ENCODE measurements at places on chromosomes 1 and 21. TPM values are rescaled to one million over a fixed set of nuclear protein-coding genes. Genes with fewer than 3 reads are reported as not detected.
A peak's percentile ranks its signal among the peaks of the same experiment; 100 is the strongest.

CASQ2 gene
- not detected for polyA plus RNA-seq

GRCh38 chr21:26842974-26843932 lies 2.0 kb downstream of the ADAMTS1 start:
- peaks cover 37% of the 10 kb centered on the region for H3K36me3 ChIP-seq
- H3K4me3 ChIP-seq, result peak overlapping the region; percentile 98
- peak; percentile 75 for DNase-seq
- peaks cover 31% of the 10 kb centered on the region for H3K27me3 ChIP-seq
- peaks cover 71% of the 10 kb centered on the region for H3K4me1 ChIP-seq

DNA sequence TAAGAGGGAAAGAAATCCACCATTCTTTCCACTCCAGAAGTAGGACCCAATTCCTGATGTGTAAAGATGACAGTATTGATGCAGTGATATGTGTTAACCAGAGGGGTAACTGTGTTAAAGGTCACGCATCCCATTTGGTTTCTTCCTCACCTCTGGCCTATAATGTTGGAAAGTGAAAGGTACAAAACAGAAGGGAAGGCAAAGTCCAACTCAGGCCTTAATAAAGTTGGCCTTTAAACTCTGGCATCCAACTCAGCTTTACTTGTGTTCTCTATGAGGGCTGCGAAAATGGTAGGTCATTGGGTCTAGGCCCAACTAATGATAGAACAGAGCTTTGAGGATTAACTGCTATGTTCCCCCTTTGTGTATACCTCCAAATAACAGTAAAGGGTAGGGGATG lies 17.9 kb downstream of the CYP2J2 start:
- no peak overlapping the region for H3K4me3 ChIP-seq
- peaks cover 4% of the 10 kb centered on the region for H3K27me3 ChIP-seq

GRCh38 chr1:203129501-203130231 lies 2.1 kb downstream of the ADORA1 start:
- peaks cover 20% of the 10 kb centered on the region for H3K27me3 ChIP-seq
- no peak overlapping the region for H3K27ac ChIP-seq
- no peak overlapping the region for H3K4me3 ChIP-seq

DNA sequence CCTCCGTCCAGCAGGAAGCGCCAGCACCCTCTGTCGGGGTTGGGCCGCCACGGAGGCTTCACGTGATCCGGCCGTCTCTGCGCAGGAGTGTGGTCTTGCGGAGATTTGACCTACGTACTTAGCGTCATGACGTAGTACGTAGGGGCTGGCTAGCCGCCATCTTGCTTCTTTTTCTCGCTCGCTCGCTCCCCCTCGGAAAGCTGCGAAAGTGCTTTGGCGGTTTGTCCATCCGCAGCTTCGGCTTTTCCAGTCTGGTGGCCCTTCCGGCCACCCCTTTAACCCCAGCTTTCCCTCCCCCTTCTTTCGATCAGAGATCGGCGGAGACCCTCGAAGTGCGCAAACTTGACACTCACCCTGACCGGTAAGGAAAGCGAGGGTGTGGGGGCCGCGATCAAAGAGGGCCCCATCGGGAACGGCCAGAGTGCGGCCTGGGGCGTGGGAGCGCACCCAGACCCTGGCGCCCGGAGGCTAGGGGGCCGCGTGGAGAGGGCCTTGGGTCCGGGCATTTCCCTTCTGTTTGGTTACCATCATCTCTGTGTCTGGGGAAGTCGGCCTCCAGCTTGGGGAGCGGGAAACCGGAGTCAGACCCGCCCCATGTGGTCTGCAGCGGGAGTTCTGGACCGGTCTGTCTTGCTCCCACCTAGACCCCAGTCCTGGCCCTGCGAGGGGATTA lies at the start of gene PRRC2C:
Gene PRRC2C, plus strand, starts transcription at position 156 of the 673 bp plus-strand sequence. CDS start 26,559 bp downstream, outside the sequence.
- H3K27ac ChIP-seq, result peak within 1 kb of the TSS; percentile 97
- peak within 1 kb of the TSS; percentile 89 for H3K4me3 ChIP-seq
- H3K36me3 ChIP-seq, result peaks cover 3% of the 10 kb centered on the region
- peaks cover 57% of the 10 kb centered on the region for H3K4me1 ChIP-seq
- DNase-seq, result peak; percentile 93

- H3K27me3 ChIP-seq, result peaks cover 21% of the 10 kb centered on the region
- H3K4me1 ChIP-seq, result peaks cover 26% of the 10 kb centered on the region
Measured at GRCh38 chr1:224623743-224624333, 7.7 kb downstream of the CNIH3 start.

DNA sequence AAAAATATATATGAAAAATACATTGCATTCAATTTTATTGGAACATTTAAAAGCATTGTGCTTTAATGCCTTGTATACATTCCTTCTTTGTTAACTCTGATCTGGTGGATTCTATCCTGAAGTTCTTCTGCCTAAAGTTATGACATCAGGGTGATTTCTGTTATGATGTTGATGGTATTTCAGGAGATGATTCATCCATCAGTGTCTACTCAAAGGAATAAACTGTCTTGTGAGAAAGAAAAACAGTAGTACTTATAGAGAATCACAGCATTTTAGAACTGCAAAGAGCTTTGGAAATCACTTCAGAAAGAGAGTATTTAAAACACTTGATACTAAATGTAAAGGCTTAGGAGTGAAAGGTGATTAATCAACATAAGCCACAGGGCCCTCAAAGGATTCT lies 155.7 kb downstream of the PTPRC start:
- peaks cover 8% of the 10 kb centered on the region for H3K36me3 ChIP-seq
- peaks cover 32% of the 10 kb centered on the region for H3K4me1 ChIP-seq
- no peak for DNase-seq

GRCh38 chr1:24779689-24780464 lies 34.6 kb downstream of the CLIC4 start:
- H3K36me3 ChIP-seq, result no peaks in the 10 kb centered on the region
- H3K27ac ChIP-seq, result no peak overlapping the region
- H3K4me3 ChIP-seq, result no peak overlapping the region
- peaks cover 2% of the 10 kb centered on the region for H3K4me1 ChIP-seq

CXADR gene
- polyA plus RNA-seq, result not detected

THEM5 gene
- not detected for polyA plus RNA-seq

GRCh38 chr1:93196591-93196990 lies 16.1 kb downstream of the CCDC18 start:
- H3K36me3 ChIP-seq, result peaks cover 23% of the 10 kb centered on the region
- no peak for DNase-seq
- H3K4me1 ChIP-seq, result peaks cover 12% of the 10 kb centered on the region
- no peak overlapping the region for H3K4me3 ChIP-seq
- no peaks in the 10 kb centered on the region for H3K27me3 ChIP-seq
- H3K27ac ChIP-seq, result no peak overlapping the region

GRCh38 chr1:107110326-107110725 lies 30.5 kb upstream of the NTNG1 start:
- H3K27me3 ChIP-seq, result peaks cover 3% of the 10 kb centered on the region
- no peaks in the 10 kb centered on the region for H3K4me1 ChIP-seq
- H3K4me3 ChIP-seq, result no peak overlapping the region

DNA sequence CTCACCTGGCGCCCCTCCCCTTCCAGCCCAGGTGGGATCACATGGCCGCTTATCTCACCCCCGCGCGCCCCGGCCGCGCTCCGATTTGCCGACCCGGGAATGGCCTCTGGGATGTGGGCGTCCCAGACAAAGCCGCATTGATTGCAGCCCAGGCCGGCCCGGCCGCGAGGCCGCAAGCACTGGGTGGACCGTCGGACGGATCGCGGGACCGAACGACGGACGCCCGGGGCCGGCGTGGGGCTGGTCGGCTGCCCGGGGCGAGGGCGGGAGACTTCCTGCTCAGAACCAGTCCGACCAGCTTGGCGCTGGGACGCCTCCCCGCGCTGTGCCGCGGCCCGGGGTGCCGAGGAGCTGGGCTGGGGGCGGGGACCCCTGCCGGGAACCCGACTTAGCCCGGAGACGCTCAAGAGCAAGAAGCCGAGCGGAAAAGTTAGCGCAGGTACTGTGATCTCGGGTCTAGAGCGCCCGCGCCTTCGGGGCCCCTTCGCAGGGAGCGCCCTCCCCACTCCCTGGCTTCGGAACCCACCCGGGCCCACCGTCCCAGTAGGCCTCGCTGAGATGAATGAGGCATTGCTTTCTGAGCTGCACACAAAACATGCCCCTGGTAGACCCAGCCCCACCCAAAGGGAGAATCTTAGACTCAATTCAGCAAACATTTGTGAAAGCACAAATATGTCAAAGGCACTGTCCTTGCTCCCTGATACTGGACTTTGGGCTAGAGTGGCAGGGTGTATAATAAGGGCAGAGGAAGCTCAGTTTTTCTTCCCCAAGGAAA lies 415 bp upstream of the LAD1 start:
- no peak for DNase-seq
- no peaks in the 10 kb centered on the region for H3K36me3 ChIP-seq
- no peak overlapping the region for H3K27ac ChIP-seq
- peaks cover 21% of the 10 kb centered on the region for H3K27me3 ChIP-seq

- H3K4me1 ChIP-seq, result no peaks in the 10 kb centered on the region
- H3K4me3 ChIP-seq, result no peak overlapping the region
- peaks cover 4% of the 10 kb centered on the region for H3K27me3 ChIP-seq
- H3K36me3 ChIP-seq, result peaks cover 3% of the 10 kb centered on the region
- DNase-seq, result no peak
Measured at GRCh38 chr1:2374252-2375155, 16.9 kb downstream of the MORN1 start.

ITPKB gene
- polyA plus RNA-seq, result 18.7 TPM

DNA sequence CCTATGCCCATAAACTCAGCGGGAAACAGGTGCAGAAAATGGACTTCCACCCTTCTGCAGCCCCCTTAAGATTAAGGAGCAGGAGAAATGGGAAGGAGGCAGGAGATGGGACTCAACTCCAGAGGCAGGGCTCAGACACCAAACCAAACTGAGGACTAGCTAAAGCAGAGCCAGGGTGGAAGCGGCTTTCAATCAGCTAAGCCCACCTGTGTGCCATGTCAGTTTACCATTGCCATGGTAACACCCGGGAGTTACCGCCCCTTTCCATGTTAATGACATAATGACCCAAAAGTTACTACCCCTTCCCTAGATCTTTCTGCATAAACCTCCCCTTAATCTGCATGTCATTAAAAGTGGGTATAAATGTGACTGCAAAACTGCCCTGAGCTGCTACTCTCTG lies 653.5 kb downstream of the PTPRU start:
- DNase-seq, result no peak
- H3K27ac ChIP-seq, result no peak overlapping the region
- H3K27me3 ChIP-seq, result peaks cover 3% of the 10 kb centered on the region
- no peaks in the 10 kb centered on the region for H3K4me1 ChIP-seq
- no peak overlapping the region for H3K4me3 ChIP-seq
- H3K36me3 ChIP-seq, result no peaks in the 10 kb centered on the region

CD1D gene
- 8.7 TPM for polyA plus RNA-seq

GRCh38 chr1:90314533-90314932 lies 319.6 kb downstream of the ZNF326 start:
- DNase-seq, result no peak
- no peak overlapping the region for H3K4me3 ChIP-seq
- no peak overlapping the region for H3K27ac ChIP-seq
- no peaks in the 10 kb centered on the region for H3K4me1 ChIP-seq
- no peaks in the 10 kb centered on the region for H3K36me3 ChIP-seq

Measured in immature natural killer cell (primary cell).